ENCODE measurements at places on chromosomes 12 and 14.

GRCh38 chr12:99600388-99600787 is 47.2 kb upstream of the GARIN6 start:
- DNase-seq = no peak

- no peak for DNase-seq
Measured at GRCh38 chr14:90695997-90696660, 120.1 kb downstream of the TTC7B start.

DNA sequence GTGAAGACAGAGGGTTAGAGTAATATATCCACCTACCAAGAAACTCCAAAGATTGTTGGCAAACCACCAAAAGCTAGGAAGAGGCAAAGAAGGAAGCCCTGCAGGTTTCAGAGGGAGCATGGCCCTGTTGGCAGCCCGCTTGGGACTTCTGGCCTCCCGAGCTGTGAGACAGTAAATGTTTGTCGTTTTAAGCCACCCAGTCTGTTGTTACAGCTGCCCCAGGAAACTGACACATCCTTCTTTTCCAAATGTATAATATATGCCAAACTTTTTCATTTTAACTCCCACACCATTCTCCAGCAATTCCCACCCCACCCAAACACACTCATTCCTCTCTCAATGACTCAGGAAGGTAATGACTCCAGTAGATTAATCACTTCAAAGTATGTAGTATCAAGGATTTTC is 74.0 kb downstream of the RPS29 start:
- peak; percentile 77 for DNase-seq

- DNase-seq = peak; percentile 66
Measured at GRCh38 chr14:68076451-68076850, 256.9 kb downstream of the RAD51B start.

GRCh38 chr12:105296116-105297089 is 34.1 kb upstream of the C12orf75 start:
- no peak for DNase-seq

- DNase-seq = no peak
Measured at GRCh38 chr12:41288142-41288811, 100.2 kb downstream of the PDZRN4 start.

GRCh38 chr12:26465419-26466097 is 270.2 kb downstream of the SSPN start:
- DNase-seq = no peak

GRCh38 chr12:70005864-70006618 is 181.0 kb downstream of the MYRFL start:
- DNase-seq = no peak

DNA sequence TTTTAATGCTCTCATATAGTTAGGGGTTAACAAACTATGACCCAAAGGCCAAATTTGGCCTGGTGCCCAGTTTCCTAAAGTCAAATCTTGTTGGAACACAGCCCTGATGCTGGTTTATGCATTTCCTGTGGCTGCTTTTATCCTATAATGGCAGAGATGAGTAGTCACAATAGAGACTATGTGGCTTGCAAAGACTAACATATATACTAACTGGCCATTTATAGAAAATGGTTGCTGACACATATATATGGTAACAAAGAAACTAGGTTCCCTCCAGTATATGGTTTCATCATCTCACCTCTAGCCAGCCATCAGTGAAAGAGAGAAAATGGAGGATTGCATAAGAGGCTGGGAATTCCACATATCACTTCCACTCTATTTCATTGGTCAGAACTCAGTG is 10.8 kb downstream of the NAV3 start:
- no peak for DNase-seq

- DNase-seq = peak; percentile 75
Measured at GRCh38 chr12:93060666-93061472, 131.8 kb upstream of the EEA1 start.

DNA sequence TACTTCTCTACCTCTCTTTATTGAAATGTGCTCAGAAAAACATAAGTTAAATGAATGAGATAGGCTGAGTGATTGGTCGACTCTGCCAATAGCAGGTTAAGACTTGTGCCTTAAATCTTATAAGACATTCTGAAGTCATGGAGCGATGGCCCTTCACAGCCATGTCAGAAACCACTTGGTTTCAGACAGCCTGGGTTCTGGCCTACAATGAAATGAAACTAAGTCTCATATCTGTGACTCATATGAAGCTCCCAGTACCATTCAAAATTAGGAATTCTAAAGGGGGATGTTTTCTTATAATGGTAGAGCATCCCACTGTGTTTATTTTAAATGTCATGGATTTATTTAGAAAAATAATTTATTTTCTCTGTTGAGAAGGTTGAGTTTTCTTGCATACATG is 42.6 kb downstream of the PLXNC1 start:
- DNase-seq = no peak

- no peak for DNase-seq
Measured at GRCh38 chr12:110349514-110350151, 53.9 kb downstream of the ANAPC7 start.

- DNase-seq = no peak
Measured at GRCh38 chr14:90483571-90483974, 86.7 kb downstream of the CALM1 start.

- no peak for DNase-seq
Measured at GRCh38 chr14:44204061-44204835, 302.8 kb downstream of the FSCB start.

GRCh38 chr14:98498019-98498885 is 773.7 kb downstream of the BCL11B start:
- no peak for DNase-seq

GRCh38 chr12:45839917-45840316 is 110.4 kb downstream of the ARID2 start:
- no peak for DNase-seq

GRCh38 chr12:89356069-89356665 is 3.9 kb upstream of the DUSP6 start:
- DNase-seq = no peak

GRCh38 chr14:90812109-90812508 is 4.1 kb downstream of the TTC7B start:
- no peak for DNase-seq

GRCh38 chr14:33668066-33668465 is 282.8 kb downstream of the EGLN3 start:
- peak; percentile 48 for DNase-seq

DNA sequence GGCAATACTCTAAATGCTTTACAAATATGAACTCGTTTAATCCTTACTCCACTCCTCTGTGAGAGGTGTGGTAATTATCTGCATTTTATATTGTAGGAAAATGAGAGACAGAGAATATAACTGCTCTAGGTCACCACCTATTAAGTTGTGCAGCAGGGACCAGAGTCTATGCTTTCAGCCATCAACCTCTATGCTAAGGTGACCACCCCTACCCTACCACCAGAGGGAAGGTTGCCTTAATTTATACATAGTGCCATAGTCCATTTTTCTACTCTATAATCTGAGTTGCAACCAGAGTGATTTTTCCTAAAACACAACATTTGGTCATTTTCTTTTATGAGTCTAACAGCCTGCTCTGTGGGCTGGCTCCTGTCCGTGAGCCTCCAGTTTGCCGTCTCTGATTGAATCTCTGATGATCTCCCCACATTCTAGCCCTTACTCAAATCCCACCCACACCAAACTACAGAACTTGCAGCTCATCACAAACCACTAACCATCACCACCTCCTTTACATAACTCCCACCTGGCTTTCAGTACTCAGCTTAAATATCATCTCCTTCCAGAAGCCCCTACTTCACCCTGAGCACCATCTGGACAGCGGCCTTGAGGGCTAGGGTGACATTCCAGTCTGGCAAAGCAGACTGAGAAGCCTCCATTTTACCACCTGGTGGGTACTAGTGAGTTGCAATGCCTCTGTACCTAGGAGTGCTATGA is 126.6 kb downstream of the PPM1H start:
- no peak for DNase-seq

GRCh38 chr14:94793901-94794300 is 24.0 kb upstream of the GSC start:
- no peak for DNase-seq

GRCh38 chr12:100077367-100077766 is 65.3 kb downstream of the BLTP3B start:
- peak; percentile 23 for DNase-seq

DNA sequence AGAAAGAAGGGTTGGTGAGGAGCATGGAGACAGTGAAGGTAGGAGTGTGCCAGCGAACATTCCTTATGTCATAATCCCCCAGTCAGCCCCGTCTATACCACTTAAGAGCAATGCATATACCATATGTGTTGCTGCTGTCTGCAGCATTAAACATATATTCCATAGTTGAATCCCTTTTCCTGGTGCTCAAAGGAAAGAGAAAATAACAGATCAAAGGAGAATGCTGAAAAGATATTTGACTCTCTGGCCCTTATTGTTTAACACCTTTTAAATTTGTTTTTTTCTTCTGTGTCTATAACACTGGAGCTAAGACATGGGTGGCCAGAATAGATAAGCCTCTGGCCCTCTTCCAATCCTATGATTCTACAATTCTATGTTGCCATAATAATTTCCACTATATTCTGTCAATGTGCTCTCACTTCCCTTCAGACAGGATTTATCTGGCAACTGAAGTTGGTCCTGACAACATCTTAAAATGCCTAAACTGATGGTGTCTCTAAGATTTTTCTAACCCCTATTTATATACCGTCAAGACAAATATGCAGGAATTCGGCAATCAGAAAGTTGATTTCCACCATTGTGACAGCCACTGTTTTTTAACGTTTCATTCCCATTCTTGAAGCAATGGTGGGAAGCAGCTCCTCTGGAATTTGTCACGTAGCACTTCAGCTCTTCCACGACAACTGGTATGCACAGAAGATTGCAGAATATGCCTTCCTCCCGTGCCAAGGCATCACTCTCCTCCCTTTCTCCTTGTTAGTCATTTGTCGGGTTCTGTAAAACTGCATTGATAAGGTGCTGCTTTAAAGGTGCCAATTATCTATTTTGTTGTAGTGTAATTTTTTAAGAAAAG is 204.7 kb downstream of the BCAT1 start:
- DNase-seq = no peak

DNA sequence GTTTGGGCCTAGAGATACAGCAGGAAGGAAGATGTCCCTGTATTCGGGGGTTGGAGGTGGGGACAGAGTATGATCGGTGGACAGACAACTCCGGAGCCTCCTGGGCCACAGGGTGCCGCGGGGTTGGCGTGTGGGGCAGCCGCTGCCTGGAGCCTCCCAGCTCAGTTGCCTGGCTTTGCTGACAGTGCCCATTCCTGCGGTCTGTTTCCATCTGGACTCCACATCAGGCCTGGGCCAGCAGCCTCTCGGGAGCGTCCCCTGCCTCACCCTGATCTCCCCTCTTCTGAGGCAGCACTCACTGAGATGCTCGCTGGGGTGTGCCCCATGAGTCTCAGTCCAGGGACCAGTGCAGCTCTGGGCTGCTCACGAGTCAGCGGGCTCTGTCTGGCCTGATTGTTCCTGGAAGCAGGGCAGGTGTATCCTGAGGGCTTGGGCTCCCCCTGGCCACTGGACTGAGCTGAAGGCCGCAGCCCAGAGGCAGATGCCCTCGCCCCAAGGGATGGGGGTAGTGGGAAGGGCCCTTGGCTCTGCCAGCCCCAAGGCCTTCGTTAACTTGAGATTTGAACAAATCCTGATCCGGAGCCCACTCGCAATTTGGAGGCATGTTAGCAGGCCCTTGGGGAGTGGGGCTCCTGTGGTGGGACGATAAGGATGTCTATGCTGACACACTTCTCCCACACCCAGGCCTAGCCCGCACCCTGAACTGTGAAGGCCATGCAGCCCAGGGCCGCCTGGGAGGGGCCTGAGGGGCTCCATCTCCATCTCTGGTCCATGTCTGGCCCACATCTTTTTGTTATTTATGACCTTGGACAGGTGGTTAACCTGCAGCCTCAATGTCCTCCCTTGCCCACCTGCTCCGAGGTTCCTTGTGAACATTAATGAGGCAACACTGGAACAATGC is 7.5 kb downstream of the HIP1R start:
- peak; percentile 81 for DNase-seq

- no peak for DNase-seq
Measured at GRCh38 chr14:54291491-54292191, 105.2 kb upstream of the CDKN3 start.

GRCh38 chr12:110165540-110166159 is 41.5 kb downstream of the IFT81 start:
- no peak for DNase-seq

- no peak for DNase-seq
Measured at GRCh38 chr12:123984903-123985302, 11.9 kb downstream of the ZNF664 start.

DNA sequence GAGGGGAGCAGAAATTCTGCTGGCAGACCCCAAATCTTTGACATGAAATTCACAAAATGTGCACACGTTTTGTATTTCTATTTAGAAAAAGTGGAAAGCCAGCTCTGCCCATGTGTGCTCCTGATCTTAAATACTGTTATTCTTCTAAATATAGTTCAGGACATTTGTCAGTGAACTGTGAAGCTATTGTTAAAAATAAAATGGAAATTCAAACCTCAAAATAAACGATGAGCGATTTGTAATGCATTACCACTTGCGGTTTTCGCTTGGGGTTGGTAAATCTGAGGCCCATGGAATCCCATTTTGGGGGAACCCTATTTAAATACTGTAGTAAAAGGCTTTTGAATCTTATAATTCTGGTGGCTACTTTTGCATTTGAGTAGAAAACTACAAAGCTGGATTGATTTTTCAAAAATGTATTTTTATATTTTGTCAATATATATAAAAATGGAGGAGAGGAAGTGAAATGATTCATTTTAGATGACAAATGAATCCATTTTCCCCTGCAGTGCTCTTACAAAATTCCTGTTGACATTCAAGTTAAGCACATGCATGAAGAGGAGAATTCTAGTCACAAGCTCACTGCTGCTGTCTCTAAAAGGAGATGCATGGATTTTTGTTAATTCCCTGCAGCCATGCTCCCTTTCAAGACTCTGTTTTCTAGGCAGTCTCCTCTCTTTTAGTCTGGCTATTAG is 47.1 kb downstream of the FLRT2 start:
- DNase-seq = peak; percentile 44

GRCh38 chr14:33165144-33165925 is 226.7 kb downstream of the NPAS3 start:
- peak; percentile 1 for DNase-seq

- DNase-seq = no peak
Measured at GRCh38 chr12:120858306-120859088, 45.7 kb downstream of the SPPL3 start.

DNA sequence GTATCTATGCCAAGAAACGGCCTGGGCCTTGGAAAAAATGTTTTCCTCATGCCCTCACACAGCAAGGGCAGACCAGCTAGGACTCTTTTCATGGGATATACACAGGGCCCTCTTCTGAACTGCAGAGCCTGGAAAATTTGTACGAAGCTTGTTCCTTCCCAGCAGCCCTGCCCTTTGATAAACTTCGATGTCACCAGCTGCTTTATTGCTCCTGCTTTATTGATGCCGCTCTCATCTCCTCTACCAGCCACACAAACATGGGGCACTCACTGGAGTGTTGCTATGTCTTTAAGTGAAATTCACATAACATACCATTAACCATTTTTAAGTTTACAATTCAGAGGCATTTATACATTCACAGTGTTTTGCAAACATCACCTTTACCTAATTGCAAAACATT is 197.9 kb downstream of the KTN1 start:
- no peak for DNase-seq

- DNase-seq = peak; percentile 82
Measured at GRCh38 chr12:106415134-106415533, 57.6 kb downstream of the POLR3B start.

DNA sequence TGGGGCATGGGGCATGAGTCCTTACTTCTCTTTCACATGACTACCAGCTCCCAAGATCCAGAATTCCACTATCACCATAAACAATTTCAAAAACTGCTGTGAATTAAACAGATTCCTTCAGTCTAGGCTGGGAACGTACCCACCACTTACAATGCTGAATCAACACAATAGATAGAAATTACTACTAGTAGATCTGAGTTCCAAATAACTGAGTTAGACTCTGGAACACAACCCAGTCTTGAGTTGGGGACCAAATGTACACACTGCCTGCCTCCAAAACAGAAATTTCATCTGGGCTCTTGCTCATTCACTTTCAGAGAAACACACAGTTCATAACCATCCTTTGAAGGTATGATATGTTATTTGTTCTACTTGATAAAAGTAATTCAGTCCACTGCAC is 8.9 kb downstream of the CORO1C start:
- no peak for DNase-seq
